NCI-H774 (cell line): ENCODE measurements at places on chromosomes 1 and 21.

DNA sequence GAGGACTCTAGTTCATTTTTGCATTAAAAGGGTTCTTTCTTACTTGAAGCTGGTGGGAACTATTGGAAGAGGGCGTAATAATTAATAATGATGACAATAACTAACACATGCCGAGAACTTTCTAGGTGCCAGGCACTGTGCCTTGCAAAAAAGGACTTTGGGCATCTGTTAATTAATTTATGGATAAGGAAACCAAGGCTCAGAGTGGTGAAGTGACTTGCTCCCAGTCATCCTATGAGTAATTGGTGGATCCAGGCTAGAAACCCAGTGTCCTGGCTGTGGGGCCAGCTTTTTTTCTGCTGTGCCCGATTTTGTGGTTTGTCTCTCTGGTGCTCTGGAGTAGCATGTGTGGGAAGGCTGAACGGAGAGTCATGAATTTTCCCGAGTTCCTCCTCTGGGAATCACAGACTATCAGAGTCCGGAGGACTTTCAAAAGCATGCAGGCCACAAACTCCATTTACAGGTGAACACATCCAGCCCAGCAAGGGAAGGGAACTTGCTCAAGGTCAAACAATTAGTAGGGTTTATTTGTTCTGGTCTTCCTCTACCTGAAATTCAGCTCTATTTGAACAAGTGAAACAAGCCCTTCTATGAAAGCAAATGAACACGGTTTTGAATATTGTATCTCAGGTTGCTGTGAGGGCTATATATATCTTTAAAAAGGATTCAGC, 23.4 kb downstream of the ROR1 start:
- DNase-seq, result no peak

GRCh38 chr1:91428182-91428798, 23.7 kb upstream of the HFM1 start:
- no peak for DNase-seq

DNA sequence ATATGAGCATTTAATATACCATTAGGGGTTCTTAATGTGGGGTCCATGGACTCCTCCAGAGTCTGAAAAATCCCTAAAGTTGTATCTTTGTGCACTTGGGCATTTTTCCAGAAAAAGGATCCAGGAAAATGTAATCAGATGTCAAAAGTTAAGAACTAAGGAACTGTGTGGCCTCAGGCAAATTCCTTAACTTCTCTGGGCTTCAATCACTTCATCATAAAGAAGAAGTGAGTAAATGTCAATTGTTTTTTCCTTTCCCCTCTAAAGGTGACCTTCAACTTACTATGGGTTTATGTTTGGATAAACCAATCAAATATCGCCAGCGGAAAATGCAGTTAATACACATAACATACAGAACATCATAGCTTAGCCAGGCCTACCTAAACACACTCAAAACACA, 2.5 kb downstream of the MAD2L2 start:
- DNase-seq, result no peak

DNA sequence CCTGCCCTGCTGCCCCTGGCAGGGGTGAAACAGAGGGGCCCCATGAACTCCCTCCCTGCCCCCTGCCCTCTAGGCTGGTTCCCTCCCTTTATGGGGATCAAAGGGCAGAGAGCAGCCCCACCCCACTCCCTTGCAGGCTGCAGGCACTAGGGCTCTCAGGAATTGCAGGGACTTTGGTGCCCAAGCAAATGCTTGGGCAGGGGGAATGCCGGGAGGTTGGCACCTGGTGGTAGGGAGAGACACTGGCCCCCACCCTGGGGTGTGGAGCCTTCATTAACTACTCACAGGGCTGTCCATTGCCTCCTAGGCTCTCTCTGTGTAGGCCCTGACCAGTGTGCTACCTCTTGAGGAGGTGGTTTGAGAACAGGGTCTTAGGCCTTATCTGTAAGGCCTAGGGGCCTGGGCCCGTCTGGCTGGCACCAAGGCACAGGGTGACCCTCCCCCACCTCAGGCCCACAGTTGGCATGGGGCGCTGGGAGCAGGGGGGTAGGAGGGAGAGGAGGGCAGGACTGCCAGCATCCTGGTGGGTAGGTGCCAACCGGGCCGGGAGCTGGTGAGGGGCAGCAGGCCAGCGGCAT, 4.7 kb downstream of the ZBTB7B start:
- DNase-seq, result no peak

DNA sequence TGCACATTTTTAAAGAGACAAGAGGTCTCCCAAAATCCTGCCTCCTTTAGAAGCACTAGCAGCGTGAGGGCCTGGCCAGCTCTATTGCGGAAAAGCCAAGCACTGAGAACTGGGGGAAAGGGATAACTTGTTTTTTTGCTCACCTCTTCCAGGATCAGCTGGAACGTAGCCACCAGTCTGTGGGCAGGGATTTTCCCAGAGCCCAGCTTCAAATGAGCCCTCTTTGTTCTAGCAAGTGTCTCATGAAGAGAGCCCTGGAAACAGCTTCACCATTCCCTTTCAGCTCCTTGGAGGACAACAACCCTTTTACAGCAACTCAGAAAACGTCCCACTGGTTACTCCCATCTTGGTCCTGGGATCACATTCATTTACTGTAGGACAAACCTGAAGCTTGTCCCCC, 195.4 kb downstream of the LMX1A start:
- DNase-seq, result no peak

GRCh38 chr1:75134647-75135572, 722 bp downstream of the LHX8 start:
- DNase-seq, result peak; percentile 21
